ENCODE measurements at places on chromosomes 7 and 10.

DNA sequence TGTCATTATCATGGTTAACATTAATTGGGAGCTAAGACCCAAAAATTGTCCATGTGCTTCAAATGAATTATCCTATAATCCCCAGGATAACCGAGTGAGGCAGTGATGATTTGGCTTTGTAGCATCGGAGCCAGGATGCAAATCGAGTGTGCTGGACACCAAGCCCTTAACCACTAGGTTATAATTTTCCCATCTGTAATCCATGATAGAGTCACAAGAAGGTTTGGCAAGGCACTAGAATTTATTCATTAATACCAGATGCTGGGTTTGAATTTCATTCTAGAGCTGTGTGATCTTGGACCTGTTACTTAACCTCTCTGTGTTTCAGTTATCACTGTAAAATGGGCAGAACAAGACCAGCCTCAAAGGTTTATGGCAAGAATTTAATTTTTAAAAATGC lies 21.0 kb upstream of the ITGB1 start:
- DNase-seq, result no peak

GRCh38 chr10:97234400-97234799 lies 48.6 kb upstream of the SLIT1 start:
- no peak for DNase-seq

DNA sequence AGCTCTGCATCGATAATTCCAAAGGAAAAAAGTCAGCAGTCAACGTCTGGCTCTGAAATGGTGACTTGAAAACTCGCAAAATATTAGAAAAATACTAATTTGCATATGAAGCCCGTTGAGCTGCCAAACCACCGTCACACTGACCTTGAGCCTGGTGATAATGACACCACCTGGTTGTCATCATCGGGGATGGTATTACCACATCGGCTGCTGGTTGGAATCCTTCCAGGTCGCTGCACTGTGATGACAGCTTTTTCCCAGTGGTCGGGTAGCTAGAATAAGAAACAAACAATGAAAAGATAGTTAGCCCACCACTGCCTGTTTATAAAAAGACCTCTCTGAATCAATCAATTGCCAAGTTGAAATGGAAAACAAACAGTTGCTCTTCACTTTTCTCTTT lies 41.6 kb downstream of the LAMB1 start:
- no peak for DNase-seq

- DNase-seq, result no peak
Measured at GRCh38 chr10:84820120-84820519, 491.7 kb downstream of the CCSER2 start.

GRCh38 chr7:75737856-75738603 lies 711 bp downstream of the HIP1 start:
- DNase-seq, result peak; percentile 57

DNA sequence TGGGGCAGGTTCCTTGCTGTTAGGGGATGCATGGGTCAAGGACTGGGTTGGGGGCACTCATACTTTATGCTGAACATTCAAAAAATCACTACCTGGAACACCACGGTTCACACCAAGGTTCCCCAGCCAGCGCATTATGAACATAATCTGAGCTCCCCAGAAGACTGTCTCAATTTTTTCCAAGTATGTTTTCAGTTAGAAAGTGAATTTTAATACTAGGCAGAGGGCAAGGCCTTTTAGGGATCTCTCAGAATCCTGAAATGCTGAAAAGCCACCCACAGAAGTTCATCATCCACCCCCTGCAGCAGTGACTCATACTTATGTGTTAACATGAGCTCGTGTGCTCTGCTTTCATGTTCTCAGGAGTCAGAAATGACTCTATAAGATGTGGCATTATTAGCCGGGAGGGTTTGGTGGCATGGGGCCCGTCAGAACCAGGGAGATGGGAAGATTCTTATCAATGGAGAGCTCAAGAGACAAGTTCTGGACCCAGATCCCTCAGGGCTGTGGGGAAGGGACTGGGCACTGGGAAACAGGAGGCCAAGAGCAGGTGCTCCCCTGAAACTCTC lies 185.2 kb upstream of the ITGB1 start:
- peak; percentile 75 for DNase-seq

DNA sequence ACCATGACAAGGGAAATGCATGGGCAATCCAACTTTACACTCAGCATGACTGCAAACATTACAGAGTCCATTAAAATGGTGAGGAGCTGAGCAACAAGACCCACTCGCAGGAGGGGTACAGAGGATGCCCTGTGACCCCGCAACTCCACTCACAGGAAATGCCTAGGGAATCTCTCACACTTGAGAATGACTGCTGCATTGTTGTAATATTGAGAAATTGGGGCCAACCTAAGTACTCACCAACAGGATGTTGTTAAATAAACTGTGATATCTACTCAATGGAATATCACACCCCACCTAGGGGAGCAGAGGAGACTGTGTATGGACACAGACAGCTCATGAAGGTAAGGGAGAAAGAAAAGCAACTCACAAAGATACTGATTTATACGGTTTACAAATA lies 53.4 kb upstream of the CAMK2B start:
- DNase-seq, result peak; percentile 15

- no peak for DNase-seq
Measured at GRCh38 chr7:46202379-46202778, 281.3 kb upstream of the IGFBP3 start.

DNA sequence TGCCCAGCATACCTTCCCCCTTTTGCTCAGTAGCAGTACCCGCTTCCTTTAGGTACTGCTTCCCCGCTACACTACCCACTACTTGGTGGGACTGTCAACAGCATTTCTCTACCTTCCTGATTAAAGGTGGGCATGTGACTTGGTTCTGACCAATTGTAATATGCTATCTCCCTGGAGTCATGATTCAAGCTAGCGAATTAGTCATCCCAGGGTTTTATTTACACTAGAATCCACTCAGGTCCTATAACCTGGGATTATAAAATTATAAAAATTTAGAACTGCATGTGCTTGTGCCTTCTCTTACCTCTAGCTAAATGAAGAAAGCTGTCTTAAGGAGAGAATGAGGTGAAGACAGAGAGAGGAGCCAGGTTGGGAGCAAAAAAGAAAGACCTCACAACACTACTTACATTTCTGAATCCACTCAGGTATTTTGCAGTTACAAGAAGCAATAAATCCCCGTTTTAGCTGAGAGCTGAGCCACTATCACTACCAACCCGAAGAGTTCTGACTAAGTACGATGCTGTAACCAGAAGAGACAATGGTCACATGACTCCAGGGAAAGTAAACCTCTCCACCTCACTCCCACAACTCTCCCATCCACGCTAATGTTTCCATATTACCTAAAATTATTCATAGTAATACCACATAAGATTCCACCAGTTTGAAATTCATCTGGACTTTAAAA lies 9.7 kb downstream of the GBX1 start:
- no peak for DNase-seq

- DNase-seq, result no peak
Measured at GRCh38 chr10:121310151-121310711, 288.0 kb downstream of the FGFR2 start.

- DNase-seq, result no peak
Measured at GRCh38 chr10:43160046-43160920, 22.0 kb downstream of the CSGALNACT2 start.

DNA sequence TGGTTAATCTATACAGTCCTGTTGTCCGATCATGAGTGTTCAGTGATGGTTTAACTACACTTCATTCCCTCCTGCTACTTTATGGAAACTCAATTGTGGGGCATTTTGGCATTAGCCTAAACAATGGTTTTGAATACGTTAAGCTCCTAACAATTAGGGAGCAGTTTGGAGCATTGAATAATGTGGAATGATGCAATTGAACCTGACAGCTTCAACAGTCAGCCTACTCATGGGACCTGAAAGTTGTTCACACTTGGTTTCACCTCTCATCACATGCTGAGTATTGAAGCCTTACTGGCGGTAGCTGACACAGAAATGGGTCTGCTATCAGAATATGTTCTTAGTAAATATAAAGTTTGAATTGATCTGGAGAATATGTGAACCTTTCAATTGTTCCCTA lies 186.1 kb downstream of the MLLT10 start:
- no peak for DNase-seq

GRCh38 chr10:97788552-97789442 lies 17.0 kb upstream of the SFRP5 start:
- no peak for DNase-seq

DNA sequence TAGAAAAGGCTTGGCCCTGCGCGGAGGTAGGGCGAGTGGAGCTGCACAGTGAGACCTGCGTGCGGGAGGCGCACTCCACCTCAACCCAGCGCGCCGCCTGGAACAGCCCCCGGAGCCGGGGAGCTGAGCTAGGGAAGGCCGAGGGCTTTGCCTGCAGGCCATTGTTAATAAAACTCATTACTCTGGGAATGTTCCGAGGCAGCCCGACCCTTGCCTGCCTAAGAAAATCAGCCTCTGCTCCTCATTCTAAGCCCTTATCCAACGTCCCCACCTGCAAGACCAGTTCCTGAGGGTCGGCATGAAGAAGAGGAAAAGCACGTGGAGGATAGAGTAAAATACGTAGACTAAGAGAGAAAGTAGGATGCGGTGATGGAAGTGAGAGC lies 55.3 kb downstream of the C7orf25 start:
- no peak for DNase-seq

GRCh38 chr7:30846378-30846777 lies 65.3 kb upstream of the AQP1 start:
- DNase-seq, result no peak

DNA sequence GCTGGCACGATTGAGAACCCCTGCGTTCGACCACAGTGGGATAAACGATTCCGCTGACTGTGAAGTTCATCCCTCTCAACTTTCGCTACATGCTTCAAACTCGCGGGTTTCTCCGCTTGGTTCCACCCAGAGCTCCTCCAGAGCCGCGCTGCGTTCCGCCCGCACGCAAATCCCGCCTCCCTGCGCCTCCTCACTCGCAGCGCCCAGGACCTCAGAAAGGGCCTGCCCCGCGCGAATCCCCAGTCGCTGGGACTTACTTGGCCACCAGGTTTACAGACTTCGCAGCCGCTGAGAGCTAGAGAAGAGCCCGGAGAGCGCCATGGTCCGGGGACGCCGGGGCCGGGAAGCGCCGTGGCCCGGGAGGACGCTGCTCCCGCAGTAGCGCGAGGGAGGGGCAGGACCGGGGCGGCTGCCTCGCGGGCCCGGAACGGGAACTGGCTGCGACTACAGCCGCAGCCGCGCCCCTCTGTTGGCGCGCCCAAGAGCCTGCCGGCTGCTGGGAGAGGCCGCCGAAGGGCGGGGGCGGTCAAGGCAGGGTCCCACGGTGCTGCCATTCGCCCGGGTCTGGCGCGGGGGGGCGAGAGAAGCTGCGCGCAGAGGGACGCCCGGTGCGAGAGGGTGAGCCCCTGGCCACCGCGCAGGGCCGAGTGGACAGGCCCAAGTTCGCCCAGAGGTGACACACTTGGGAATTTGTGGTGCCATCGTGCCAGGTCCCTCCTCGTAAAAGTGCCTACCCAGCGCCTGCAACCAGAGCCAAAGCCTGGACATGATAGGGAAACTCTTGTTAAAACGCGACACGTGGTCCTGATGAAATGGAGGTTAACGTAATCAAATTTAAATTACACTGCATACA lies at the start of gene NOD1:
TSS of gene NOD1 (minus strand) at position 436 of the 853 bp plus-strand sequence. CDS start 21,863 bp downstream, outside the sequence.
- peak; percentile 88 for DNase-seq

GRCh38 chr7:80661729-80662128 lies 23.3 kb downstream of the CD36 start:
- no peak for DNase-seq

GRCh38 chr10:11684717-11685645 lies 57.2 kb upstream of the ECHDC3 start:
- peak; percentile 82 for DNase-seq

DNA sequence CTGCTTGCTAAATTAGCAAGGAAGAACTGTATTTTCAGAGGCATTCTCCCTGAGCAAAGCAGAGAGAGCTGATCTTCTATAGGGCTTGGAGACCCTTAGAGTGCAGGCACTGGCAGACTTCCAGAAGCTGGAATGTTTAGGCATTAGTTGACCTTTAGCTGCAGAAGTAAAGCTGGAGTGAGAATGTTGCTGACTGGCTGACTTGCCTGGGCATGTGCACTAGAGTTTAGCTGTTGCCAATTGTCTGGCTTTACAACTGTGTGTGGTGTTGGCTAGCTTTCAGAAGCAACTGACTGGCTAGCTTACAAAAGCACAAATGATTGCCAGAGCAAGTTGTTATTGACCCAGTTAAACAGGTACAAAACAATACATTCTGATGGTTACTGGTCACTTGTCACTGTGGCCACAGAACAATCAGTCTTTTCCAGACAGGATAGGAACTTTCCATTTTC lies 25.1 kb downstream of the FAM13C start:
- no peak for DNase-seq

DNA sequence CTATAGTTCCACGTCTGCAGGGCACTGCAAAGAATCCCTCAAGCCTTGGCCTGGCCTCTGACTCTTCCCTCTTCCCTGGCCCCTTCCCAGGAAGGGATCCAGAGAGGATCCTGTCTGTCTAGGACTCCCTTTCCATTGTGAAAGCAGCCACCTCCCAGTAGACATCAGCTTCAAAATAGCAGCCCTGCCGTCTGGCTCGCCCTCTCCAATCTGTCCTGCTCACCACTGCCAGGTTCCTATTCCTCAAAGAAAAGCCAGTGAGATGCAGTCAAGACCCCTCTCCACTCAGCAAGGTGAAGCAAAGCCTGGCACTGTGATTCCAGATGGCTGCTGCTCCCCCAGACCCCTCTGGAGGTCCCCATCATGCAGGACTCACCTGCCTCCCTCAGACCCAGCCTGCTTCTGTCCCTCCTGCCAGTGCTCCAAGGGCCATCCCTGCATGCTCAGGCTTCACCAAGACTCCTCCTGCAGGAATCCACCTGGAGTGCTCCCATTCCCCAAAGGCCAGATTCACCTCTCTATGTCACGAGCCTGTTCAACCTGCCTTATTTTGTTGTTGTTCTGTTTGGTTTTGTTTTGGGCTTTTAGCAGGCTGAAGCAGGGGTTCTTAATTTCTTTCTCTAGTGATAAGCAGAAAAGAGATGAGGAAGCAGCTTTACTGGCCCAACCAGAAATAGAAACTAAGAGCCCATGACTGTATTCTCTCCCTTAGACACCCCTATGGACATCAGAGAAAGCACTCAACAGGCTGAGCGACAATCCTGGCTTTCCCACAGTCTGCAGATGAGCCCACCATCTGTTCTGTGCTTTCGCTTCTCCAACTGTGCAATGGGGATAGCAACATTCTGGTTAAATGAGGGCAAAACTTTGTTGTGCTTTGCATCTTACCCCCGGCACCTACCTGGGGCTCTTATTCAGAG lies 305.1 kb downstream of the GRID1 start:
- DNase-seq, result no peak

Data from activated CD8-positive, alpha-beta memory T cell treated with anti-CD3 and anti-CD28 coated beads for 24 hours (primary cell).